Uterus (tissue), 4 donors: ENCODE measurements at places on chromosomes 5 and 9. TPM values are rescaled to one million over a fixed set of nuclear protein-coding genes. Genes with fewer than 3 reads are reported as not detected.

CDC20B gene
- total RNA-seq: not detected

PDCD1LG2 gene
- 0.77 TPM for total RNA-seq

AK8 gene
- total RNA-seq: not detected

GRCh38 chr9:128771094-128771721, 519 bp downstream of the ZER1 start:
- peak overlapping the region; percentile 91 for H3K27ac ChIP-seq
- H3K36me3 ChIP-seq: no peaks in the 10 kb centered on the region
- H3K4me3 ChIP-seq: peak overlapping the region; percentile 95
- H3K4me1 ChIP-seq: no peaks in the 10 kb centered on the region
- no peaks in the 10 kb centered on the region for H3K27me3 ChIP-seq
- no peak for DNase-seq

DNA sequence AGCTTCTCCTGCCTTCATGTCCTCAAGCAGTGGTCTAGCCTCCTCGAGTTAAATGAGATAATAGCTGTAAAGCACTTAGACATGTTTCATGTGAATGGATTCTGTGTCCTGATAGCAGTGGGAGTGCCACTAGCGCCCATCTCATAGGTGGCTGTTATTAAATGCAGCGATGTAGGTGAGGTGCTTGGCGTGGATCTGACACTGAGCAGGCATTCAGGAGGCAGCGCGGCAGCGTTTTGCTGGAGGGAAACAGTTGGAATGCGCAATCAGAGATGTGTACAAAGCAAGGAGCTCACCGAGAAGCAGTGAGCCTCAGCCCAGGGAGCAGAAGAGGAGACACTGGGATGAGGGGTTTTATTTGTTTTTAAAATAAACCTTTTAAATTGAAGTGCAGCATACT, 106.6 kb downstream of the RGS3 start:
- no peaks in the 10 kb centered on the region for H3K27me3 ChIP-seq
- DNase-seq: no peak
- H3K36me3 ChIP-seq: no peaks in the 10 kb centered on the region
- no peak overlapping the region for H3K4me3 ChIP-seq

DNA sequence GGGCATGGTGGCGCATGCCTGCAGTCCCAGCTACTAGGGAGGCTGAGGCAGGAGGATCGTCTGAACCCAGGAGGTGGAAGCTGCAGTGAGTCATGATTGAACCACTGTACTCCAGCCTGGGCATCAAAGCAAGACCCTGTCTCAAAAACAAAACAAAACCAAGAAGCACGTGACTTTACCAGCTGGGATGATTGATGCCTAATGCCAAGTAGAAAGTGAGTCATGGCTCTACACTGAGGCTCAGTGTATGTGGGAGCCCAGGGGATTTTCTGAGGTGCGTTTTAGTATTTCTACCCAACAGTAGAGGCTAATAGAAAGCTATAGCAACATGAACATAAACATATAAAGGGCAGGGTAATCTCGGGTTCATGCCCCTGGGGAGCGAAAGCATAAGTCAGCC, 13.9 kb upstream of the BRD3OS start:
- no peaks in the 10 kb centered on the region for H3K27me3 ChIP-seq
- no peaks in the 10 kb centered on the region for H3K4me1 ChIP-seq
- no peak overlapping the region for H3K27ac ChIP-seq
- no peak for DNase-seq
- H3K4me3 ChIP-seq: no peak overlapping the region

- no peak overlapping the region for H3K4me3 ChIP-seq
- H3K36me3 ChIP-seq: no peaks in the 10 kb centered on the region
- DNase-seq: no peak
Measured at GRCh38 chr9:1668441-1668840, 346.7 kb upstream of the SMARCA2 start.

GRCh38 chr9:132935026-132935425, 9.4 kb downstream of the TSC1 start:
- no peak for DNase-seq
- H3K4me3 ChIP-seq: no peak overlapping the region
- no peaks in the 10 kb centered on the region for H3K4me1 ChIP-seq
- H3K27ac ChIP-seq: no peak overlapping the region

- H3K4me1 ChIP-seq: no peaks in the 10 kb centered on the region
- no peak for DNase-seq
- no peaks in the 10 kb centered on the region for H3K36me3 ChIP-seq
- H3K27me3 ChIP-seq: no peaks in the 10 kb centered on the region
Measured at GRCh38 chr9:13941714-13942113, 372.2 kb downstream of the NFIB start.
